A549 treated with Hydrocortisone at 1 μM for 4 hours (cell line): ENCODE measurements at places on chromosomes 5 and 9. TPM values are rescaled to one million over a fixed set of nuclear protein-coding genes. Genes with fewer than 3 reads are reported as not detected.

SPARC gene
- total RNA-seq = 13.0 to 20.8 TPM (median 19.7 TPM) in 5 replicates

AFF4 gene
- 17.7 to 31.0 TPM (median 24.6 TPM) in 5 replicates for total RNA-seq

SPINK6 gene
- total RNA-seq = 0.37 to 0.73 TPM (median 0.45 TPM) in 5 replicates

MRNIP gene
- 17.0 to 21.1 TPM (median 19.3 TPM) in 5 replicates for total RNA-seq

ASTN2 gene
- 4.0 to 5.3 TPM (median 4.3 TPM) in 5 replicates for total RNA-seq

PCDH1 gene
- total RNA-seq = 1.9 to 4.5 TPM (median 3.4 TPM) in 5 replicates
